Fibroblast of lung (primary cell): ENCODE measurements at places on chromosomes 12 and 14. TPM values are rescaled to one million over a fixed set of nuclear protein-coding genes. Genes with fewer than 3 reads are reported as not detected.

Gene STX2
- 35.2 and 40.6 TPM in 2 replicates for total RNA-seq

GRCh38 chr12:66188584-66189485 lies at the start of gene IRAK3:
Gene IRAK3, plus strand, starts transcription at chr12:66189214. Its CDS starts 86 bp downstream, at chr12:66189300.
- DNase-seq = peak; percentile 72

Gene MGAT4C
- under 0.01 TPM in 1 of 2 replicates, not detected in the other for total RNA-seq

Gene KLRG1
- total RNA-seq = 1.0 and 1.8 TPM in 2 replicates

Gene GRIP1
- 0.26 TPM in 1 of 2 replicates, not detected in the other for total RNA-seq

- no peak for DNase-seq
These were observed 32.0 kb upstream of the LRRK2 start for GRCh38 chr12:40192704-40193255.

Gene PPFIA2
- total RNA-seq = 0.26 and 2.1 TPM in 2 replicates

DNA sequence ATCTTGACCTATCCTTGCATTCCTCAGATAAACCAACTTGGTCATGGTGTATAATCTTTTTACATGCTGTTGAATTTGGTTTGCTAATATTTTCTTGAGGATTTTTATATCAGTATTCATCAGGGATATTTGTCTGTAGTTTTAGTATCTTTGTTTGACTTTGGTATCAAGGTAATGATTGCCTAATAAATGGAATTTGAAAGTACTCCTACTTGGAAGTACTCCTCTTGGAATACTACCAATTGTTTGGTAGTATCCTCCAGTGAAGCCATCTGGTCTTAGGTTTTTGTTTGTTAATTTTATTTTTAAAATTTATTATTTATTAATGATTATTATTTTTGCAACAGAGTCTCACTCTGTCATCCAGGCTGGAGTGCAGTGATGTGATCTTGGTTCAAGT lies 85.0 kb downstream of the ATF7IP start:
- no peak for DNase-seq

Gene ANO2
- 0.17 TPM in 1 of 2 replicates, not detected in the other for total RNA-seq

DNA sequence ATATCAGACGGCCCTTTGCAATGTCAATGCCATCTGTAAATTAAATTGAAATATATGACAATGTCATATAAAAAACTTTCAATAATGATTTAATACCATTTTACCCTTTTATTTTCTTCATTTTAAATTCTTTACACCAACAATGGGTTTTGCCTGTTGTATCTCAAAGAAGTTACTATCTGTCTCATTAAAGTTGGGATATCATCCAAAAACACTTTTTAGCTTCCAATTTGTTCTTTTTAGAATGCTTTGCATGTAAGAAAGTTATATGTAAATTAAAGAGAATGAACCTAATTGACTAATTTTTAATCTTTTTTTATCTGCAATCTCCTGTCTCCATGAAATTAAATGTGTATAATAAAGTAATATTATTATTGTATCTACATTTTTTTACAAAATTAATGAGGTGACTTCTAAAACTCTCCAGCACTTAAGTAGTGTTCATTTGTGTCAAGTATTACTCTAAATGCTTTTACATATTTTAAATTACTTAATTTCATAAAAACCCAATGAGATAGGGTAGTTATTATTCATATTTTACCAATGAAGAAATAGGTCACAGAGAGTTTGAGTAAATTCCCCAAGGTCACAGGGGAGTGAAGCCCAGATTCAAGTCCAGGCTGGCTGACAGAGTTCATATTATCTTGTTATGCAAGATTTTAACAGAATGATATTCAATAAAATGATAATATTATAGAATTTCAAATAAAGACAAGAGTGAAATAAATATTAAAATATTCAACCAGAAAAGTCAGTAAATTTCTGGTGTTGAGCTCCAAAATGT lies 673.0 kb upstream of the FLRT2 start:
- no peak for DNase-seq

Gene LBHD2
- not detected in 2 replicates for total RNA-seq

Gene RPL10L
- total RNA-seq = not detected in 2 replicates

DNA sequence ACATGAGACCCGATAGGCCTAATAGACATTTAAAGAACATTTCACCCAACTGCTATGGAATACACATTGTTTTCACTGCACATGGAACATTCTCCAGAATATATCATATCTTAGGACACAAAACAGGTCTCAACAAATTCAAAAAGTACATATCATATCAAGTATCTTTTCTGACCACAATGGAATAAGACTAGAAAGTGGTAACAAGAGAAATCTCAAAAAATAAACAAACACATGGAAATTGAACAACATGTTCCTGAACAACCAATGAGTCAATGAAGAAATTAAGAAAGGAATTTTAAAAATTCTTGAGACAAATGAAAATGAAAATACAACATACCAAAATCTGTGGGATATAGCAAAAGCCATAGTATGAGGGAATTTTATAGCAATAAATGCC lies 208.1 kb downstream of the PTPRO start:
- no peak for DNase-seq

DNA sequence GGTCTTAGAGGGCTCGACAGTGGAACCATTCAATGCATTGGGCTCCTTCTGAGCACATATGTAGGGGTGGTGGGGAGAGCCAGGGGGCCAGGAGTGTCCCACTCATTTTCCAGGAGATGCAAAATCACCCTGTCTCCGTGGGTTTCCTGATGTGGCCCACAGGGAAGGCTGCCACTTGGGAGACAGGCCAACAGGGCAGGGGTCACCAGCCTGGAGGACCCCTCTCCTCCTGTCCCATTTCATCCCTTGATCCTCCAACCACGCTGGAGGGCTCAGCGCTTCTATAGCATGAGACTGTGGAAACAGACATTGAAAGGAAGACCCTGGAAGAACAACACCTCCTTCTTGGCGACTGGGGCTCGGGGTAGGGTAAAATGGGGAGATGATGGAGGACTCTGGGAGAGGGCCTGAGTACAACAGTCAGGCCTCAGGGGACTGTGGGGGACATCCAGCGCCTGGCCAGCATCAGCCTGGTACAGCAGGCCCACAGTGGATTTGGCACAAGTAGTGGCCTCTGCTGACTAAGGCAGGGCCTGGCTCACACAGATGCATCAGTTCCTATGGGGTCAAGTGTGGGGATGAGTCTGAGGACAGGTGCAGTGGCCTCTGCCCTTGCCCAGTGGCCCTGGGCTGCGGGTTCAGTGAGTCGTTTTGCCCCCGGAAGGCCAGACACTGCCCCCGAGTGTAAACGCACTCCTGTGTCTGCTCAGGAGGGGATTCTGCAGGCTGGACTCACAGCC lies 68.0 kb downstream of the PRIMA1 start:
- no peak for DNase-seq

Gene SLC25A47
- under 0.01 TPM in 1 of 2 replicates, not detected in the other for total RNA-seq

- DNase-seq = peak; percentile 19
These were observed 44.3 kb upstream of the TRIM9 start for GRCh38 chr14:51139121-51139681.

DNA sequence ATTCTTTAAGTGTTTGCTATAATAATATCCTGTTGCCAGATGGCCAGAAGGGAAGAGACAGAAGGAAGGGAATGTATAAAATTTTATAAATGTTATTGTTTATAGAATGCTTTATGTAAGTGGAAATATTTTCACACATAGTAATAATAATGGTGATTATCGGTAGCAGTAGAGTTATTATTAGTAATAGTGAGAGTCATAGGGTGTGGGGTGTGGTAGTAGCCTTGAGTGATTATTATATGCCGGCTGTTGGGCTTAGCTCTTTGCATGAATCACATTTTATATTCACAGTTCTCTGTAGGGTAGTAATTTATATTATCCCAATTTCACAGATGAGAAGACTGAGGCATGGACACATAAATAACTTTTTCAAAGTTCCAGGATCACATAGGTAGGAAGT lies 391.4 kb downstream of the C12orf75 start:
- no peak for DNase-seq

Gene LMO3
- total RNA-seq = under 0.01 and 0.50 TPM in 2 replicates

DNA sequence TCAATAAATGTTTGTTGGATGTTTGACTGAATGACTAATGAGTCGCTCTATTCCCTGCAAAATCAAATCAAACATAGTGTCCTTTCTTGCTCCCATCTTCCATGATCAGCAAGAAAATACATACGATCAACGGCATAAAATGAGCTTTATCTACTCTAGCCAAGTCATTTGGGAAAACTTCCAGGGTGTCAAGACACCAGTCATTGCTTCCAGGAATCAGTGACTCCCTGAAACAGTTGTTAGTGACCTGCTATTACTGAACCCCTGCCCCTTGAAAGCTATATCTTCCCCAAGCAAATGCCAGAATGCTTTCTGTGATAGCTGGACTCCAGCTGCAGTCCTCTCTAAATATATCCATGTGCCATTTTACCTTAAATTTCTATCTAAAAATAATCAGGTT lies 169.5 kb upstream of the SSTR1 start:
- no peak for DNase-seq

GRCh38 chr12:114767906-114768722 lies 84.1 kb upstream of the TBX3 start:
- no peak for DNase-seq

GRCh38 chr14:32259368-32260013 lies 56.4 kb upstream of the RNU6-8 start:
- DNase-seq = peak; percentile 82

Gene DEPDC4
- total RNA-seq = 1.0 and 1.2 TPM in 2 replicates

Gene ARMH4
- total RNA-seq = 3.6 and 6.3 TPM in 2 replicates

Gene PRB2
- total RNA-seq = not detected in 2 replicates

- peak; percentile 86 for DNase-seq
These were observed 6.1 kb upstream of the AMIGO2 start for GRCh38 chr12:47085815-47086252.

GRCh38 chr12:113792450-113792849 lies 173.7 kb downstream of the RBM19 start:
- DNase-seq = no peak

- DNase-seq = no peak
These were observed 15.3 kb upstream of the PELI2 start for GRCh38 chr14:56102941-56103340.

DNA sequence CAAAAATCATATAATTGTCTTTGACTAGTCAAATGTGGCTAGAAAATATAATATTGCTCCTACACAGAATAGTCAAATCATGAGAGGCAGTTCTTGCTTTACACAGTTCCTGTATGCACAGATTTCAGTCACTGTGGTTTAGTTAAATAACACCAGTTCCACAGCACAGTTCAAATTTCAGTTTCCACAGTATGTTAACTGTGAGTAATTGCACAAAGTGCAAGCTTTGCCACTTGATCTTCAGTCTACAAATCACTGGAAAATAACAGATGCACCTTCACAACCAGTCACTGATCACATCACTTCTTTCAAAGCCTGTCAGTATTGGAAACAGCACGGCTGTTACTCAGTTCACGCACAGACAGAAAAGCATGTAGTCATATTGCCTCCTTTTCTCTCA lies 38.7 kb downstream of the KCNH5 start:
- no peak for DNase-seq

- no peak for DNase-seq
These were observed 51.4 kb downstream of the DAD1 start for GRCh38 chr14:22537436-22538310.

Gene KCNH5
- 0.83 and 1.0 TPM in 2 replicates for total RNA-seq

- DNase-seq = no peak
These were observed 22.2 kb downstream of the TMEM117 start for GRCh38 chr12:43858096-43858495.

GRCh38 chr14:70317091-70317968 lies 42.2 kb downstream of the COX16 start:
- DNase-seq = no peak

GRCh38 chr14:61618448-61618847 lies 76.9 kb upstream of the HIF1A start:
- DNase-seq = no peak

DNA sequence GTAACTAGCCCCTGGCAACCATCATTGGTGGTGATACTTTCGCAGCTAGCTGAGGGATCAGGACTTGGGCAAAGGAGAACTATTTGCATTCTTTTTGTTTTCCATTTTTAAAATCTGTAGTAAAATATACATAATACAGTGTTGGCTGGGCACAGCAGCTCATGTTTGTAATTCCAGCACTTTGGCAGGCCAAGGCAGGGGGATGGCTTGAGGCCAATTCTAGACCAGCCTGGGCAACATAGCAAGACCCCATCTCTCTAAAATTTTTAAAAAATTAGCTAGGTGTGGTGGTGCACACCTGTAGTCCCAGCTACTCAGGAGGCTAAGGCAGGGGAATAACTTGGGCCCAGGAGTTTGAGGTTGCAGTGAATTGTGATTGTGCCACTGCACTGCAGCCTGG lies 20.0 kb downstream of the TFCP2 start:
- DNase-seq = no peak

Gene MYO1H
- 0.77 TPM in 1 of 2 replicates, not detected in the other for total RNA-seq

Gene PIWIL1
- not detected in 2 replicates for total RNA-seq

DNA sequence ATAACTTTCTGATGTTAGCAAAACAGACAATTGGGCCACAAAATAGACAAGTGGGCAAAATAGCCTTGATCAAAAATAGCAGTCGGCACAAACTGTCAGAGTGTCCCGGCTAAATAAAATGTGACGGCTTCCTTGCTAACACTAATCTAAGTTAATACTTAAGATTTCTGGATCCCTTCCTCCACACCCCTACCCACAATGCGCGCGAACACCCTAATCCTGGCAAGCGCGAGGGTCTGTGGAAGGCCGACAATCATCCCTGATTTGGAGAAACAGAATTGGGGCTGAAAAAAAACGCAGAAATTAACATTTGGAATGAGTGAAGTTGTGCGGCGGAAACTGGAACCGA lies 489 bp downstream of the CEP290 start:
- no peak for DNase-seq

Gene TFCP2
- 7.7 and 9.4 TPM in 2 replicates for total RNA-seq

DNA sequence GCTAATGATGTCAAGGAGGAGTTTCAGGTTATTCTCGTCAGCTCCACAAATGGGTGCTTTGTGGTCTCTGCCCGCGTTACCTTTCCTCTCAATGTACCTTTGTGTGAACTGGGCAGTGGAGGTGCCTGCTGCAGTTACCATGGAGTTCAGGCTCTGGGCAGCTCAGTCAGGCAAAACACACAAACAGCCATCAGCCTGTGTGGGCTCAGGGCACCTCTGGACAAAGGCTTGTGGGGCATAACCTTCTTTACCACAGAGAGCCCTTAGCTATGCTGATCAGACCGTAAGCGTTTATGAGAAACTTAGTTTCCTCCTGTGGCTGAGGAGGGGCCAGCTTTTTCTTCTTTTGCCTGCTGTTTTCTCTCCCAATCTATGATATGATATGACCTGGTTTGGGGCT lies 16.7 kb upstream of the PAPLN start:
- no peak for DNase-seq

DNA sequence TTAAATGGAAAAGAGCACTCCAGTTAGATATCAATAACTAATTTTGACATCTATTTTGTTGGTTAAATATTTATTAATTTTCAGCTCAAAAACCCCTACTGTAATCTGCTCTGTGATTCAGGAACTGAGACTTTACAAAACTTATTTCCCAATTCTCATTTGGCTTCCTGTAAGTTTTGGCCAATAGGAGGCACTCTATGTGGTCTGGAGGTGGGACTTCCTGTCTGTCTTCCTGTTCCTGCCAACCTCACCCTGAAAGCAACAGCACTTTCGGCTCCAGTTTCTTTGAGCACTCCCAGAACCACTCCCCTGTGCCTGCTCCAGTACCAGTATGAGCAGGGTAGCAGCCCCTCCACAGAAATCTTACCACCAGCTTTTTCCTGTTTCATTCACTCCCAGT lies 1027.0 kb downstream of the VRK1 start:
- no peak for DNase-seq

GRCh38 chr14:94372021-94372605 lies 16.3 kb downstream of the SERPINA1 start:
- DNase-seq = no peak
